D721Med (cell line): ENCODE measurements at places on chromosomes 1 and 21.

GRCh38 chr1:2882966-2883696 is 81.6 kb upstream of the TTC34 start:
- no peak for DNase-seq

GRCh38 chr1:111598544-111598943 is 21.0 kb upstream of the RAP1A start:
- no peak for DNase-seq

DNA sequence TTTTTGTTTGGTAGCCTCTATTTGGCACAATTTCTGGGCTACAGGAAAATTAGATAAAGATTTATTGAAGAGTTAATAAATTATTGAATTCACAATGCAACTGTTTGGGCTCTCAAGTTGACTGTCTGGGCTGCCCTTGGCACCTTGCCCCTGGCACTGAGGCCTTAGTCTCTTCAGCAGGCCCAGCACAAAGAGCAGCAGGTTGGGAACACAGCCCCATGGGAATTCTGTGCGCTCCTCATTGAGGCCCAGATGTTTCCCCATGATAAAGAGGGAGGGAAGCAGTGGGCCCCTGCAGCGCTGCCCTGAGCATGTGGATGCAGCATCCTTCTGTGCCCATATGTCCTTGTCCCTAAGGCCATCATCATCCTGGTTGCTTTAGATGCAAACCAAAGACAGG is 2.9 kb downstream of the CRNN start:
- DNase-seq = no peak

- no peak for DNase-seq
These were observed 554.6 kb downstream of the SMYD3 start for GRCh38 chr1:245952383-245953026.
